ENCODE measurements at places on chromosomes 2 and 18.

DNA sequence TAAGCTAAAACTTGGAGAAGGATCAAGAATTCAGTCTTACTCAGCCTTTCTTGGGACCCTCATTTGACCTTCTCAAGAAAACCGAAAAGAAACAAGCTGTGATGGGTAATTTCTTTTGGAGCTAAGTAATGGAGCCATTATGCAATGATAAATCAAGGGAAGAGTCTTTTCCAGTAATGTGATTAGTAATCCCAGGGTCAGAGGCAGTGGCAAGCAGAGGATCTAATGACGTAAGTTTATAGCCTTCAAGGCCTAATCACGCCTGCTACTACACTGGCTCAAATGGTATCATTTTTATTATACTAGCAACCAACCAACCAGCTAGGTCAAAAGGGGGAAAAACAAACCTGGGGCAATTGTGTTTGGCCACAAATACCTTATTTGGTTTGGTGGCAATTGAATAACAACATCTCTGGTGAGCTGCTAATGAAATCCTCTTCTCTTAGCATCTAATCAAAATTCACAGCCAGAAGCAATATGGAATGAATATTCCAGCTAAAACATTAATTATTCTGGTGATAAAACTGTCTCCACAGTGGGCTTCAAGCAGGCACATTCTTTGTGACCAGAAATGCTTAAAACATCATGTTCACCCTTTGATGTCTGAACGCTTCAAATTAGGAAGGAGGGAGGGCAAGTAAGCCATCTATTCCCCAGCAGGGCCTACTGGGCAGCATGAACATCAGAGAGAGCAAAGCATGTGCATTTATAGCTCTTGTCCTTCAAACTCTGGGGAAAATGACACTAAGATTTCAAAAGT, 114.9 kb upstream of the SULT1C3 start:
- DNase-seq = no peak

DNA sequence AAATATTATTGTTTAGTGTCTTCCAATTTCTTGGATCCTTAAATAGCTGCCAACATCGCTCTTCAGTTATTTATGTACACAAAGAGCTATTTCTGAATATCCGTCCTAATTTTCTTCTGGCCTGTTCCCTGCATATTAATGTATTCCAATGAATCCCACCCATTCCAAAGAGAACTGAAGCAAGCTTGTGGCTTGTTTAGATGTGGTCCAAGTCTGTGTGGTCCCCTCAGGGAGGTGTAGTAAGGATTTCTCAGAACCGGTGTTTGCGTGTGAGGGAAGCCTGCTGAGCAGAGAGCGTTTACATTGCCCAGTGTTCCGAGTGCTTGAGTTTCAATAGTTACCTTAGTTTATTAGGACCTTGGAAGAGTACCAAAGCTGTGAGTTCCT, 25.1 kb upstream of the IL1R1 start:
- DNase-seq = no peak

DNA sequence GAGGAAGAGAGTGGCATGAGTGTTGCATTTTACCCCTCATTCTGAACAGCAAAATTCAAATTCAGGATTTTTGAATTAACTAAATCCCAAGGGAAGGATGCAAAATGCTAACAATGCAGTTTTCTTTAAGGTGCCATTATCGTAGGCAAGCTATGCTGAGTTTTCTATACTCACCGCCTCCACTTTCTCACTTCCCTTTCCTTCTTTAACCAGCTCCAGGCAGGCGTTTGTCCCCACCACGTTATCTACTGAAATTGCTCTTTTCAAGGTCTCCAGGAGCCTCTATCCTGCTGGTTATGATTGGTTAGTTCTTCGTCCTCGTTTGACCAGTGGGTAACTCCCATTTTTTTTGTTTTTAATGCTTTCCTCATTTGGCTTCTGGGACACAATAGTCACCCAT, 1.8 kb upstream of the CPO start:
- DNase-seq = no peak

- no peak for DNase-seq
These were observed 29.9 kb downstream of the PELI1 start for GRCh38 chr2:64114063-64114911.

- DNase-seq = no peak
These were observed 7.1 kb downstream of the CAPN13 start for GRCh38 chr2:30800159-30800558.

GRCh38 chr2:172613040-172613439, 57.1 kb downstream of the PDK1 start:
- DNase-seq = no peak

All from stimulated activated naive CD8-positive, alpha-beta T cell treated with anti-CD3 and anti-CD28 coated beads, Interleukin-15, Interleukin-2, amounts not matched to agents 100 U/mL and 50 U/mL, for 24 hours (primary cell).